ENCODE measurements at places on chromosomes 16 and 17.

GRCh38 chr17:13374203-13375143 is 227.3 kb downstream of the HS3ST3A1 start:
- no peak for DNase-seq

DNA sequence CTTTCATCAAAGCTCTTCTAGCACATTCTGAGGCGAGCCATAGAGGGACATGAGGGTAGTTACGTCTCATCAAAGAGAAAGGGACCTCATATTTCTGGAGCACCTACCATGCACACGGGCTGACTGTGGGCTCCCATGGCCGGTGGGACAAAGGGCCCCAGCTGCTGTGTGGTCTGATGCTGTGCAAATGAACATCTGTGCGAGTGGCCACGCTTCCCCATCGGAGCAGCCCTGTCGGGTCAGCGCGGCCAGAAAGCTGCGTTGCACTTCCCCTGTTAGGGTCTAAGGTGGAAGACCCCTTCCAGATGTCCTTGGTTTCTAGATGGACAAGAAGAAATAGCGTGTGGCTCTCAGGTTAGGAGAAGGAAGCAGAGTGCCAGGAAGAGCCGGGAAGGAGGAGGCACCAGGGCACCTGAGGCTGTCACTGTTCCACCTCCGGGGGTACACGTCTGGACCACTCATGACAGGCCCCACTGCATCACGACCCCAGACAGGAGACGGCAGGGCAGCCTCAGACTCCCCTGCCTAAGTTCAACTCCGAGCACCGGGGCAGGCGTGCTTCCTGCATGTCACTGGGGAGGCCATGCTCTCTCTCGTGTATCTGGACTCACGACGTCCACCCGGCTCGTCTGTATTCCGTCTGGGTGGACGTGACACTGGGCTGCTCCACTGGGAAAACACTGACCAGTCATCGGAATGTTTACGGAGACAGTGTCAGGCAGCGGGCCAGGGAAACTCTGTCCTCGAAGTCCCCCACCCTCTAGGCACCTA is 8.5 kb upstream of the BAIAP2 start:
- DNase-seq: no peak

DNA sequence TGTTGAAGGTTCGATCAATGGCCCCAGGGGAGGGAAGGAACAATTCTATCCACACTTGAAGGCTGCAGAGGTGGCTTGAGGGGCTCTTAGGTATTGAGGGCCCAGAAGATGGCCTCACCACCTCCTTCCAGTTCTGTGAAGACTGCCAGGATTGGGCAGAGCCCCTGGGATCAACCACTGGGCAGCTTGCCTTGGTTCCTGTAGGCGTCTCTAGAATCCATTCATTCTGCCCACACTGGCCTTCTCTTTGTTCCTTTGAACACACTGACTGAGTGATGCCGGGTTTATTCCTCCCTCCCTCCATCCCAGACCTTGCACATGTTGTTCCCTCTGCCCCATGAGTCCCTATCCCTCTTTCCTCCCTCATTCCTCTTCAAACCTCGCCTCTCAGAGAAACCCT is 50.5 kb downstream of the SYT17 start:
- no peak for DNase-seq

DNA sequence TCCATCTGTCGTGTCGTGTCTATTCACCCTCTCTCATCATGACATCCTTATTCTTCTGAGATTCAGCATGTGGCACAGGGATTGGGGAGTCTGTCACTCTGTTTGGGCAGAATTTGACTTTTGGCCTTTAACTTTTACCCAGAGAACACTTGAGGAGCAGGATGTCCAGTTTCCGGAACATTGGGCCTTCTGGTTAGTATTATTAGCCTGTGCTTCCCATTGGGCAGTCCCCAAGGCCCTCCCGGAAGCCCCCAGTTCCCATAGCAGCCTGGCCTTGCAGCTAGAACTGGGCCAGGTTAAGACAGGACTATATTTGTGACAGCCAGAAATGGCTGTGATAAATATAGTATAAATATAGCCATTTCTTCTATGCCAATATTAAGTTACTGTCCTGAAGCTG is 9.6 kb downstream of the SCN4A start:
- no peak for DNase-seq
